ENCODE measurements at places on chromosomes 16 and 17.

DNA sequence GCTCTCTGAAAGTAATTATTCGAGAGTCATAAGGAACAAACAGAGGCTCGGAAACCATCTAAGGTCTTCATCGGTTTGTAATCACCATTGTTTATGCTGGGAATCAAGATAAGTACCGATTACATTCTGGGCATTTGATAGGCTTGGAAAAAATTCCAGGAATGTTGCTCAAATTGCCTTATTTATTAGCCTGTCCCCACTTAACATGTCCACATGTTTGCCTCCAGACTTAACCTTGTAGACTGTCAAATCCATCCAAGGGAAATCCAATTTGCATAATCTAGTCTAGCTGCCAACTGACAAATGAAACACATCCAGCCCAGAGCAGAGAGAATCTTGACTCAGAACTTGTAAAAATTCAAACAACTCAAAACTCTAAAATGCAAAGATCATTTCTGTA lies 51.3 kb upstream of the TMC5 start:
- DNase-seq = no peak

GRCh38 chr16:23508589-23509440 lies 1.5 kb downstream of the GGA2 start:
- no peak for DNase-seq

DNA sequence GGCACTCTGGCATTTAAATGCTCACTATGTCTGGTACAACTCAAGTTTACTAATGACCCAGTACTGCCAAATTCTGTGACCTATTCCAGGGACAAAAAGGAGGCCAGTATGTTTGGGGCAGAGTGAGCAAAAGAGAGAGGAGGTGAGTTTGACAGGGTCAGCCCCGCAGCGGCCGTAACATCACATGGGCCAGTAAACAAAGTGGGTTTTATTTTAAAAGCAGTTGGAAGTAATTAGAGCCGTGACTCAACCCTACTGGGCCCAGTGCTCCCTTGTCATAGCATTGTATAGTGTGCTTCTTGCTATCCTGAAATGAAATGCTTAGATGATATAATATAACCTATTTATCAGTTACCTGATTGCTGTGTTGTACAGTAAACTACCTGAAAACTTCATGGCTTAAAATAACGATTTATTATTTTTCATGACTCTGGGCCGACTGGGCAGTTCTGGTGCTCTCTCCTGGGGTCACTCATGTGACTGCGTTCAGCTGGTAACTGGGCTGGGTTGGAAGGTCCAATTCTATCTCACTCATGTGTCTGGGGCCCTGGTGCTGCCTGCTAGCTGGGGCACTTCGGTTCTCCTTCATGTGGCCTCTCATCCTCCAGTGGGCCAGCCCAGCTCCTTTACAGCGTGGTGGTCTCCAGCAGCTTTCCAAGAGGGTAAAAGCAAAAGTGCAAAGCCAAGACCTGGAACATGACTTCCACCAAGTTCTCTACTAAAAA lies 27.4 kb downstream of the IQCK start:
- no peak for DNase-seq

DNA sequence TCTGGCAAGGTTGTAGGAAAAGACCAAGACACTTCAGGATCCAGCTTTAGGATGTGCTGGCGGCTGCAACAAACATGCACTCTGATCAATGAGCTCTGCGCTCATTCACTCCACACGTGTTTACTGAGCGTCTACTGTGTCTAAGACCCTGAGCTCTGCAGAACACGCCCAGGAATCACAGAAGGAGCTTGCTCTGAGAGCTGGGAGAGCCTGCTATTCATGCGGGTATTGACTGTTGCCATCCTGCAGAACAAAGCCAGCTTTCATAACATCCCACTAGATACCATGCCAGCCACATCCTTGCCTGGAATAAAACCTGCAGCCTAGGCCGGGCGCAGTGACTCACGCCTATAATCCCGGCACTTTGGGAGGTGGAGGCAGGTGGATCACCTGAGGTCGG lies 44.1 kb downstream of the NXN start:
- no peak for DNase-seq
